ENCODE measurements at places on chromosomes 7 and 10.

- DNase-seq: no peak
Observed at GRCh38 chr7:27839099-27839498, 99.1 kb downstream of the TAX1BP1 start.

GRCh38 chr10:121033366-121033765 lies 182.2 kb downstream of the WDR11 start:
- DNase-seq: no peak

GRCh38 chr10:132607491-132607890 lies 69.9 kb downstream of the INPP5A start:
- no peak for DNase-seq

- DNase-seq: no peak
Observed at GRCh38 chr7:17497549-17498167, 199.2 kb downstream of the AHR start.

DNA sequence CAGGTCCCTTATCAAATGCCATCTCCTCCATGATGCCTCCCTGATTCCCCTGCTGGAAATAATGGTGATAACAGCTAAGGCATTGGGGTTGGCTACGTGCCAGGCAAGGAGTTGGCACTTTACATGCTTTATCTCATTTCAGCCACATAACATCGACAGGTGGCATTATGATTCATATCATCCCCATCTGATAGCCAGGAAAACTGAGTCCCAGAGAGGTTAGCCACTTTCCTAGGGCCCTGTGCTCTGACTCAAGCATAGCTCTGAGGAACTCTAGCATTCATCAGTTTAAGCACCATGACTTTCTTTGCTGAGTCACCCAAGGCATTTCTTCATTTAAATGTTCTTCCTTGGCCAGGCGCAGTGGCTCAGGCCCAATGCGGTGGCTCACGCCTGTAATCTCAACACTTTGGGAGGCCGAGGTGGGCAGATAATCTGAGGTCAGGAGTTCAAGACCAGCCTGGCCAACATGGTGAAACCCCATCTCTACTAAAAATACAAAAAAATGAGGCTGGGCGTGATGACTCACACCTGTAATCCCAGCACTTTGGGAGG lies 6.6 kb downstream of the LEP start:
- DNase-seq: no peak

- no peak for DNase-seq
Observed at GRCh38 chr10:37003126-37003525, 122.3 kb upstream of the ANKRD30A start.

- DNase-seq: no peak
Observed at GRCh38 chr10:35563261-35563891, 41.8 kb upstream of the GJD4 start.

GRCh38 chr10:124266468-124267230 lies 152.1 kb downstream of the OAT start:
- DNase-seq: no peak

- DNase-seq: no peak
Observed at GRCh38 chr10:77099136-77099535, 538.5 kb downstream of the KCNMA1 start.
